ENCODE measurements at places on chromosomes 11 and 22. TPM values are rescaled to one million over a fixed set of nuclear protein-coding genes. Genes with fewer than 3 reads are reported as not detected.

SIK3 gene
- total RNA-seq, result 37.5 TPM

DNA sequence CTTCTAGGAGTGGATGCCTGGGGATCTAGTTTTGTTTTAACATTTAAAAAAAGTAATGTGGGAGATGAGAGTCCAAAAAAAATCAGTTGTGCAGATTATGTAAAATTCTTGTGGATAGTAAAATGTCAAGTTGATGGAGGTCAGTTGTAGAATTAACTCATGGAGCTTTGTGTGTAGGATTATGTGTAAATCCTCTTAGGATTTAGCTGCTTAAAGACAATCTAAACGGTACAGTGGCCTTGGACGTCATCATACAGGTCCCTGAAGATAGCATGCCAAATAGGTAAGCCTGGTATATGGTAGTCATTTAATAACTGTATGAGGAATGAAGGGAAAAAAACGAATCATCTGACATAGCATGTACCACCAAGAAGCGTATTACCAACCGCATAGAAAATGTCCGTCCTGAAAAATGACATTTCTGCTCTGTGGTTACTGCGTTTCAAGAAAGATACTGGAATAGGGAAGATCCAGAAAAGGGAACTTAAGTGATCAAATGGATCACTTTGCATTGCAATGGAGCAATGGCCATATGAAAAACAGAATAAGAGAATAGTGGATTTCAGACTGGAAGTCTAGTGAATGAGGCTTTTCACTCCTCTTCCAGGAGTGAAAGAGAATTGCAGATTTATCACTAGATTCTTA is 61.3 kb downstream of the BCL2L13 start:
- no peak for DNase-seq

DNA sequence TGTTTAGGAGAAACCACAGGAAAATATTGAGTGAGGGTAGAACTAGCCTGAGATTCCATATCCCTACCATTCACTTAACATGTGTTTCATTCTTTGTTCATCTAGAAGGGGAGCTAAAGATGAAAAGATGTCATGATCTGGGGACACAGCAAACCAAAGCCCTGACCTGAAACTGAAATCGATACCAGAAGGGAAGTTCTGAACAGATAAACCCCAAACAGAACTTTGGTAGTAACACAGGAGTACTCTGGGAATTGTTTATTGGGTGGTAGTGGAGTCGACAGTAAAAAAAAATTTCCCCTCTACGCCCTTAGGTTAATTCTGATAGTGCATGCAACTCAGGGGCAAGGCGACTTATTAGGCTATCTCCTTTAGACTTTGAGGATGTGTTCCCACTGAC is 27.2 kb downstream of the OR2AT4 start:
- no peak for DNase-seq

GRCh38 chr11:123330071-123330470 is 100.0 kb upstream of the GRAMD1B start:
- DNase-seq, result no peak

GGTLC3 gene
- total RNA-seq, result not detected

MLC1 gene
- not detected for total RNA-seq

DNA sequence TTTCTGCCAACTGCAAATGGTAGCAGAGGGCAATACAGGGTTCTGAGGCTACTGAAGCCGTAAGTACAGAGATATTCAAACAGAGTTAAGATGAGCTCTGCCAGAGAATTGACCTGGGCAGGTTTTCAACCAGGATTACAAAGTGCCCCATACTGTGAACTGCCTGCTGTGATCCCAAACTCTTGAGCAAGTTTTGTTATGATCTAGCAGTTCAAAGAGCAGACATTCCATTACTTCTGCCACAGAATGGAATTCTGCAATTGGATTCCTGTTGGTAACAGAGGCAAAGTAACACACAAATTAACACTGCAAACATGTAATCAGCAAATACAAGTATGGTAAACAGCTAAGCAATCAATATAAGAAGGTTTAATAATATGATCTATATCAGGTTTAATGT is 31.2 kb downstream of the ALG9 start:
- no peak for DNase-seq

- peak; percentile 1 for DNase-seq
These were observed 5.7 kb downstream of the TSKU start for GRCh38 chr11:76788661-76789442.

SEC14L2 gene
- 5.1 TPM for total RNA-seq

DNA sequence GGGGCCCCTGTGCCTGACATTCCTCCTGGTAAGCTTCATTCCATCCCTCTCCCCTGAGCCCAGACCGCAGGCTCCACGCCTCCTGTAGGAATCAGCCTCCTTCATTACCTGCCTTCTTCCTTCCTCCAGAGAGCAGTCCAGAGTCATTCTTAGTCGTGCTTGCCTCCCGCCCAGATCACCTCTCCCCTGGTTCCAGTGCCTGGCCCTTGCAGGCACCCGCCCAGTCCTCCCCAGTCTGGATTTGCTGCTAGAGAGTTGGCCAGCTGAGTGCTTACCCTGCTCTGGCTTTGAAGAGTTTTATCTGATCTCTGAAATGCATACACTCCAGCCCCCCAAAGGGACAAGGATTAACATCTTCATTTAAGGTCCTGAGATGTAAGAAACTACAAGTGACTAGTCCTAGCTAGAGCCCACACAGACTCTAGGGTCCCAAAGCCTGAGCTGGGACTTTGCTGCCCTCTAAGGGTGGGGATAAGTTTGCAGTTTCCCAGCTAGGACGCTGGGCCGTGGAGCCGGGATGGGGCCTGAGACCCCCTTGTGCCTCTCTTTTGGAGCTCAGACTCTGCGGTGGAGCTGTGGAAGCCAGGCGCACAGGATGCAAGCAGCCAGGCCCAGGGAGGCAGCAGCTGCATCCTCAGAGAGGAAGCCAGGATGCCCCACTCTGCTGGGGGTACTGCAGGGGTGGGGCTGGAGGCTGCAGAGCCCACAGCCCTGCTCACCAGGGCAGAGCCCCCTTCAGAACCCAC is 1.6 kb downstream of the NR1H3 start:
- no peak for DNase-seq

DNA sequence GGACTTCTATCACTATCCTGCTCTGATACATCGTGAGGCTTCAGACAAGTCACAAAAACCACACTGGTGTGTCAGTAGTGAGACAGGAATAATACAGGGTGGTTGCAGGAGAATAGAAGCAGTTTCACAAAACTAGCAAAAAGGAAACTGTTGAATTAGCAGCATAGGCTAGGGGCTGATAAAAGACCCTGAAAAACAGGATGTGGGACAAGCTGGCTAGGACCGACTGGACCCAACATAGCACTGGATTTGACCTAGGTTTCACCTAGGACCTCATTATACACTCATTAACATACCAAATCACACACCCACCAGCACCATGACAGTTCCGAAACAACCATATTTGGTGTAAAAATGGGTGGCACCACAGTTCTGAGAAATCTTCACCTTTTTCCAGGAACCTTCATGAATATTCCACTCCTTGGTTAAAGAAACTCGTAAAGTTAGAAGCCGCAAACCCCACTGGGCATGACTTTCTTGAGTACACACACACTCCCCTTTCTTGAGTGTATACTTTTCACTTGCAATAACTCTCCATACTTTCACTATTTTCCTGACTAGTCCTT is 76.2 kb downstream of the SLC1A2 start:
- DNase-seq, result no peak

NOX4 gene
- total RNA-seq, result 2.4 TPM

AGBL2 gene
- not detected for total RNA-seq

MAP6 gene
- not detected for total RNA-seq

DNA sequence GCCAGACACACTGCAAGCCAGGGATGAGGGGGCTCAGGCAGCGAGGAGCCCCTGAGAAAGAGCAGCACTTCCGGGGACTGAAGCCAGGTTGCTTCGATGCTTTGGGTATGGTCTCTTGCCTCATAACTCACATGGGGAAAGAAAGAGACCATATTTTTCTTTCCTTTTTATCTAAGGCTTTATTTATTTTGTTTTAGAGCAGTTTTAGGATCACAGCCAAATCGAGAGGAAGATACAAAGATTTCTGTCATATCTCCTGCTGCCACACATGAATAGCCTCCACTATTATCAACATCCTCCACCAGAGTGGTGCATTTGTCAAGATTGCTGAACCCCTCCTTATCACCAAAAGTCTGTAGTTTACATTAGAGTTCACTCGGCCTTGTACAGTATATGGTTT is 24.3 kb upstream of the ADSL start:
- DNase-seq, result no peak

ACTN3 gene
- total RNA-seq, result 2.4 TPM

DNA sequence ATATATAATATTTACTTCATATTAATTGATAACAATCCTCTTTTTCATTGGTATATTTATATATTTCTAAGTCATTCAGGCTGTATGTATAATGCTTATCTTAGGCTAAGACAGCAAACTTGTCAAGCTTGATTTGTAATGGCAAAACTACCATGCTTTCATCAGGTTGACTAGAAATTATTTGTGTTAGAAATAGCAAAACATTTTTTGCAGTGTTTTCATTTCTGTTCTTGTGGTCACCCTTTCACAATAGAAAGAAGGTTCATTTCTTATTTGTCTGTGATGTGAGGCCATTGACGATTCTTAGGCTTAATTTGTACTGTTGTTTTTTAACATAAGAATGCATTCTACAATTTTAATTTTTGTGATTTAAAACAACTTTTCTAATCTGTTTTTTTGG is 197.6 kb downstream of the TMEM135 start:
- no peak for DNase-seq

SMTNL1 gene
- 42.8 TPM for total RNA-seq

LIMK2 gene
- total RNA-seq, result 5.1 TPM

- DNase-seq, result no peak
These were observed 599 bp downstream of the SIK3 start for GRCh38 chr11:117097389-117098268.

- DNase-seq, result peak; percentile 50
These were observed 111.8 kb downstream of the MICAL2 start for GRCh38 chr11:12222055-12222792.

GRCh38 chr11:119795690-119796089 is 66.7 kb upstream of the NECTIN1 start:
- no peak for DNase-seq

PLA2G3 gene
- total RNA-seq, result not detected

DBX1 gene
- total RNA-seq, result not detected

GRCh38 chr11:7170431-7170830 is 81.3 kb upstream of the SYT9 start:
- DNase-seq, result no peak

SEPTIN3 gene
- not detected for total RNA-seq

KRTAP5-3 gene
- not detected for total RNA-seq

LRRC32 gene
- 19.4 TPM for total RNA-seq

DNA sequence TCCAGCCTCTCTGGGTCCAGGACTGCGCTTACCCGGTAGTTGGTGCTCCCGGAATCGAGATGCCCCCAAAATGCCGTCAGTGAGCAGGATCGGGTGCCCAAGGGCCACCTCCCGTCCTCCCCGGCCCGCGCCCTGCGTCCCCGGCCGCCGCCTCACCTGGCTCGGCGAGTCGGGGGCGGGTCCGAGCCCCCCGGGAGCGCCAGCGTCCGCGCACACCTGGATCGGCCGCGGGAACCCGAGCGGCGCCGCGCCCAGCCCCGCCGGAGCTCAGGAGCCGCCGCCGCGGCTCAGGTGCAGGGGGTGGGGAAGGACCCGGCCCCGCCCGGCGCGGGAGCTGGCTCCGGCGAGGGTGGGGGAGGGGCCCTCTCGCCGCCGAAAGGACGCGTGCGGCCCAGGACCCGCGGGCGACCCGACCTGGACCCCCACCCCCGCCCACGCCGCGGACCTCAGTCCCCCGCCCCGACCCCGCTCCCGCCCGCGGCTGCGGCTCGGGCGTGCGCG is at the start of gene SHANK2:
Gene SHANK2, minus strand, starts transcription at position 309 of the 501 bp plus-strand sequence. CDS start 105,251 bp downstream, outside the sequence.
- no peak for DNase-seq

GAB4 gene
- not detected for total RNA-seq

DNA sequence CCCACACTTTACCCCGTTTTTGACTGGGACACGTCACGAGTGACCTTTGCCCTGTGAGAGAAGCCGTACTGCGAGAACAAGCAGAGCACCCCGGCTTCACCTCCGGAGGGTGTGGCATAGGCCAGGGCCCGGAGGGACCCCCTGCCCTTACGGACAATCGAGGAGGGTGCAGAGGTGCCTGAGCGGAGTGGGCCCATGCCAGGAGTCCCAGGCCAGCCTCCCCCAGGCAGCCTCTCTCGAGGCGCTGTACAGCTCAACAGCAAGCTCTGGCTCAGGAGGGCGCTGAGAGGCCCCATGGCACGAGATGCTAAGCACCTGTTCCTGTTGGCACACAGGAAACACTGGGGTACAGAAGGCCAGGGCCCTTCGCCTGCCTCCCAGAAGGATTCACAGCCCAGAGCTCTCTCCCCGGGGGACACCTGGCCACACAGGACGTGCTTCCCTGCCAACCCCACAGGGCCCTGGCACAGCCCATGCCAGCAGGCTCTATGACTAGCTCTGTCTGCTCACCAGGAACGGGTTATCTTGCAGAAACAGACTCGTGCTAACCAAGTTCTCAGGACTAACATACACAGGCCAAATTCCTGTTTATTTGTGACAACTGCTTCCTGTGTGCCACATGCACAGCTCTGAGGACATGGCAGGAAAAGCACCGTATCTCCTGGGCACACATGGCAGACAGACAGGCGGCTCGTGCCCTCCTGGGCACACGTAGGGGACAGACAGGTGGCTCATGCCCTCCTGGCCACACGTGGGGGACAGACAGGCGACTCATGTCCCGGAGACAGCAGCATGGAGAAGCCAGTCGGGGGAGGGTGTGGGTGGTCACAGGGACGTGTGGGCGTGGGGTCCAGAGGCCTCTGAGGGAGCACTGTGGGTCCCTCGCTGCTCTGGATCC is 11.6 kb downstream of the TOLLIP start:
- DNase-seq, result peak; percentile 89

TEX12 gene
- total RNA-seq, result 0.68 TPM

GRCh38 chr11:14041040-14041439 is 78.5 kb downstream of the SPON1 start:
- DNase-seq, result no peak

GRCh38 chr11:10725114-10725906 is 25.7 kb upstream of the CTR9 start:
- DNase-seq, result no peak

DNA sequence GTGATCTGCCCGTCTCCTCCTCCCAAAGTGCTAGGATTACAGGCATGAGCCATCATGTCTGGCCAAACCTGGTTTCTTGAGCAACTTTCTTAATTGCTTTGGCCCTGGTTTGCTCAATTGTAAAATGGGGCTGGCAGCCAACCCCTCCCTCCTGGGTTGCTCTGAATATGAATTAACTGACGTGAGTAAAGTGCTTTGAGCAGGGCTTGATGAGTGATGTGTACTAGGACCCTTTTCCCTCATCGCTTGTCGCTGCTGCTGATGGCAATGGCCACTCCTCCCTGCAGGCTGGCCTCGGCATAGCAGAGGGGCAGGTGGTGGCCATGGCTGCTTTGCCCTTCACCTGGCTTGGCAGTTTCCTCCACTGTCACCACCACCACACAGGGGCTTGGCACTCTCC is 41.5 kb downstream of the RNF141 start:
- no peak for DNase-seq

DNA sequence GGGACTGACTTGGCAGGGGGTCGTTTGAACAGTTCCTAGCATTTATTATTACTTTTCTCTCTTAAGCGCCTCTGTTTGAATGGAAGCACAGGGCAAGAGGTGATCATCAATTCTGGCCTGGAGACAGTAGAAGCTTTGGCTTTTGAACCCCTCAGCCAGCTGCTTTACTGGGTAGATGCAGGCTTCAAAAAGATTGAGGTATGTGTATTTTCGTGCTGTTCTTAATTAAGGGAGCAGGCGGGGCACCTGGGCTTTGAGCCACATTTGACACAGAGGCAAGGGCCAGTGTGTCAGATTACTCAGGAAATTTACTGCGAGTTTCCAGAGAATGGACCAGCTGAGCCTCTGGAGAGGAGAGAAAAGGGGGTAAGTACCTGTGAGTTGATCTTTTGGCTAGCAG is 102.4 kb upstream of the SORL1-AS1 start:
- no peak for DNase-seq

CHEK1 gene
- 0.42 TPM for total RNA-seq

All from gastrocnemius medialis (tissue), 4 donors.